Sciatic nerve (tissue), 2 donors: ENCODE measurements at places on chromosomes 7 and 10.

GRCh38 chr7:5780801-5781496 is 514 bp downstream of the RNF216 start:
- DNase-seq, result peak; percentile 73

DNA sequence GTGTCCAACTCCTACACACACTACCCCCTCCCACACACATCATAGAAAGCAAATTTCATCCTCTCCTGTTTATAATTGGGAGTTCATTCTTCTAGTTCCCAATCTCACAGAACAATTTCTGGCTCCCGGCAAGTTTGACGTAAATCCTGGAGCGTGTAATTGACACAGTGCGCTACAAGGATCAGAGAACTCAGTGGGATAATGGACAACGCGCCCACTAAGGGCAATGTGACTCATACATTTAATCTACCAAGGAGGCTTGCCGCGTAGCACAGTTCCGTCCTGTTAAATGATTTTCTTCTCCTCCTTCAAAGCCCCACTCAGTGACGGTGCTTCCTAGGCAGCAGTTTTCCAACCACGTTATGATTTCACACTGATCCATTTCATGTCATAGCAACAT is 277.6 kb downstream of the SFMBT2 start:
- DNase-seq, result no peak

- no peak for DNase-seq
These were observed at the start of gene HK1 for GRCh38 chr10:69278446-69278963. HK1 (plus strand) TSS chr10:69278496.

GRCh38 chr7:135661311-135662122 is 797 bp upstream of the STMP1 start:
- DNase-seq, result no peak

DNA sequence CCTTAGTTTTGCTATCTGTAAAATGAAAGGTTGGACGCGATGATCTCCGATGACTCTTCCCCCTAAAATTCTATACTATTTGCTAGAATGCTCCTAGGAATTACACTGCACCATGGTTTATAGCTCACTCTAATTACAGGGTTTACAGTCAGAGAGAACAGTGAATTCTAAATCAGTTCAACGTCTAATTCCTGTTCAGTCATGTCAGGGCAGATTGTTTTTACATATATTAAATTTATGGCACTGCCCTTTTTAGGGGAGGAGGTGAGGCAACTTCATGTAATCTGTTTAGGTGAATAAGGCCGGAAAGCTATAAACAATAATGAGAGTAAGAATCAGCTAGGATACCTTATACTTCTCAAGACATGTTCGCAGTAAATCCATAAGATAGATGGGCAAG is 293.9 kb downstream of the BAMBI start:
- no peak for DNase-seq

DNA sequence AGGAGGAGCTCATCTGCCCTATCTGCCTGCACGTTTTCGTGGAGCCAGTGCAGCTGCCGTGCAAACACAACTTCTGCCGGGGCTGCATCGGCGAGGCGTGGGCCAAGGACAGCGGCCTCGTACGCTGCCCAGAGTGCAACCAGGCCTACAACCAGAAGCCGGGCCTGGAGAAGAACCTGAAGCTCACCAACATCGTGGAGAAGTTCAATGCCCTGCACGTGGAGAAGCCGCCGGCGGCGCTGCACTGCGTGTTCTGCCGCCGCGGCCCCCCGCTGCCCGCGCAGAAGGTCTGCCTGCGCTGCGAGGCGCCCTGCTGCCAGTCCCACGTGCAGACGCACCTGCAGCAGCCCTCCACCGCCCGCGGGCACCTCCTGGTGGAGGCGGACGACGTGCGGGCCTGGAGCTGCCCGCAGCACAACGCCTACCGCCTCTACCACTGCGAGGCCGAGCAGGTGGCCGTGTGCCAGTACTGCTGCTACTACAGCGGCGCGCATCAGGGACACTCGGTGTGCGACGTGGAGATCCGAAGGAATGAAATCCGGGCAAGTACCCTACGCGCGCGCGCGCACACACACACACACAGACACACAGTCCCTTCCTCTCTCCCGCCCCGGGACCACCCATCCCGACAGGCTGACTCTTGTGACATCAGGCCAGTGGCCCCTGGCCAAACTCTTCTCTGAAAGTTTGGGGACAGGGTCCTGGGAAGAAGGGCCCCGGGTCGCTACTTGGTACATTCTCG is 538 bp downstream of the TRIM8 start:
- DNase-seq, result peak; percentile 88

DNA sequence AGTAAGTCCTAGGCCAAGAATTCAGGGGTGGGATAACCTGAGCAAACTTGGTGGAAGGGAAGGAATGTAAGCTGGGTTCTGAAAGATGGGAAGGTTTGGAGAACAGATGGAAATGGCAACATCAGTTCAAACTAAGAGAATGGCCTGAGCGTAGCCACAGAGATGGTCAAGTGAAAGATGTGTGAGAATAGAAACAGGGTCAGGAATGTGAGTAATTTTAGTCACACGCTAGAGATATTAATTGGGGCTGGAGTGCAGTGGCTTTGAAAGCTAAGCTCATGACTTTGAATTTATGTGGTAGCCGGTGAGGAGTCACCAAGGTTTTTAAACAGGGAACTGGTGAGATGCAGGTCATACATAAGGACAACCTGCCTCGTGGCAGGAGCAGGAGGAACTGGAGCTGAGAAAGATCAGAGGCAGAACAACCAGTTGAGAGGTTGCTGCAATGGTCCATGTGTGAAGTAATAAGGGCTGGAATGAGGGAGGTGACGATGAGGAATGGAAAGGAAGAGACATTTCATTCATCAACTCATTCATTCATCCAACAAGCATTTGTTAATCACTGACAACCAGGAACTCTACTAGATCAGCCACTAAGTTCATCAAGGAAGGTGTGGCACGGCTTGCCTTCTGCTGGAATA is 12.9 kb upstream of the SORBS1 start:
- DNase-seq, result no peak

GRCh38 chr10:96229568-96230030 is 41.8 kb downstream of the BLNK start:
- DNase-seq, result peak; percentile 80

GRCh38 chr7:4204513-4205165 is 477.5 kb upstream of the FOXK1 start:
- DNase-seq, result no peak

- peak; percentile 94 for DNase-seq
These were observed at the start of gene ZNF655 for GRCh38 chr7:99558306-99559174. ZNF655 (plus strand) TSS chr7:99558642; CDS start chr7:99560560, 1,918 bp downstream.

- no peak for DNase-seq
These were observed 37.5 kb downstream of the AGAP4 start for GRCh38 chr10:45809837-45810236.

DNA sequence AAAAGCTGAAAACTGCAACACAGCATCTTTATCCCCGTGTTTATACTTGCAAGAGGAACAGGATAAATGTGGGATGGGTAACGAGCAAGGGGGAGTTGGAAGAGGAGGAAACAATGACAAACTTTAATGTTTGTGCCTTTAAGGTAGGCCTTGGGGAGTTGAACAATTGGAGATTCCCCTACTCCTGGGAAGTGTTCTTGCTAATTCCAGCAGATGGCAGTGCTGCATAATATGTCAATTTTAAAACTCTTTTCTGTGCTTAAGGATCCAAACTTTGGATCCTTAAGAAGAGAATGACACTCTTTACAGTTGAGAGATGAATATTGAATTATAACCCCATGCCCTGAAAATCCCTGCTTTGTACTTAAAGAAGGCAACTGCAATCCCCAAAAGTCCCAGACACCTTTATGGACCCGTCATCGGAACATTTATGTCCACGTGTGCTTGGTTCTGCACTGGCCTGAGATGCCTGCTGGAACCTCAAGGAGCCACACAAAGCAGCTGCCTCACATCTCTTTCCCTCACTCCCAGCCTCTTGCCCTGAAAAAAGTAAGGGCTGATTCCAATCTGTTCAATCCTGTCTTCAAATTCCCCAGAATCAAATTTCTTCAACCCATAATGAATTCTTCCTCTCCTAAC is 12.0 kb downstream of the IFIT5 start:
- no peak for DNase-seq

- DNase-seq, result no peak
These were observed 32.8 kb downstream of the CPED1 start for GRCh38 chr7:121020989-121021969.

DNA sequence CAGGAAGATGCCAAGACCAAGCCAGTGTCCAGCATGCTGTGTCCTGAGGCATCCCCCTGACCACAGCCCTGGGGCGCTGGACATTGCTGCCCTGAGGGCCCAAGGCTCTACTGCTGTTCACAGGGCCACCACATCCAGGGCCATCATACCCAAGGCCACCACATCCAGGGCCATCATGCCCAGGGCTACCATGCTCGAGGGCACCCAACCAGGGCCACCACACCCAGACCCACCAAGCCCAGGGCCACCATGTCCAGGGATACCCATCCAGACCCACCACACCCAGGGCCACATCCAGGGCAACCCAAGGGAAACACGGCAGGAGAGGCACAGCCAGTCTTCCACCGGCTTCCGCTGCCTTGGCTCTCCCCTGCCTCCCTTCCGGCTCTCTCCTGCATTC is 17.1 kb downstream of the STK32C start:
- DNase-seq, result no peak

GRCh38 chr10:72756674-72757385 is 64.9 kb downstream of the MCU start:
- no peak for DNase-seq

GRCh38 chr10:119149729-119150128 is 15.8 kb downstream of the SFXN4 start:
- DNase-seq, result no peak

- no peak for DNase-seq
These were observed 527.8 kb downstream of the MDFIC start for GRCh38 chr7:115449689-115450088.

GRCh38 chr10:72134785-72135767 is 46.7 kb upstream of the SPOCK2 start:
- no peak for DNase-seq

- DNase-seq, result no peak
These were observed 132.4 kb upstream of the FOXK1 start for GRCh38 chr7:4549681-4550080.

- DNase-seq, result no peak
These were observed 22.7 kb downstream of the BPGM start for GRCh38 chr7:134669388-134669787.

DNA sequence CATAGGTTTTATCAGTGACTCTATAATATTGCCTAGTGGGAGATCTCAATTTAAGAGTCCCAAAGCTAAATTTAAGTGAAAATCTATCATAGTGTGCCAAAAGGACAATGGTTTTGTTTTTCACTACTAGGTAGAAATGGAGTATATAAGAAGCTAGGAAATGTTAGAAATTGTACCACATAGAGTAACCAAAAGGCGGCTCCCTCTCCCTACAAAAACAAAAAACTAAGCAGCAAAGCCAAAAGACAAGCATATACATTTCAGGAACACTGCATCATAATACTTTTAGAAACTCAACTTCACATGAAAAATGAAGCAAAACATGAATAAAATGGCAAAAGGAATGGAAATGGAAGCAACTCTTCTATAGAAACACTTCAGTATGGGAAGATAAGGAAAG is 271.6 kb downstream of the CACNA2D1 start:
- no peak for DNase-seq
